Smooth muscle cell of bladder (primary cell): ENCODE measurements at places on chromosomes 11 and 22. TPM values are rescaled to one million over a fixed set of nuclear protein-coding genes. Genes with fewer than 3 reads are reported as not detected.

The KCNJ1 gene
- 0.09 TPM in 1 of 2 replicates, not detected in the other for total RNA-seq

The LMNTD2 gene
- 0.28 TPM in 2 replicates for total RNA-seq

The FJX1 gene
- total RNA-seq, result 7.3 and 10.4 TPM in 2 replicates

The TEX12 gene
- total RNA-seq, result 0.14 and 0.28 TPM in 2 replicates

The B4GALNT4 gene
- 1.9 and 3.6 TPM in 2 replicates for total RNA-seq

The NEFH gene
- total RNA-seq, result 0.09 and 0.14 TPM in 2 replicates
